Umbilical cord (tissue), 2 donors: ENCODE measurements at places on chromosomes 3 and 15. TPM values are rescaled to one million over a fixed set of nuclear protein-coding genes. Genes with fewer than 3 reads are reported as not detected.

Gene KNG1
- total RNA-seq: 1.4 TPM

Gene HACD3
- 48.6 TPM for total RNA-seq

Gene NPAP1
- 2.4 TPM for total RNA-seq

Gene SYNPR
- total RNA-seq: 9.9 TPM

Gene SH2D7
- 0.24 TPM for total RNA-seq

Gene GPR149
- 1.7 TPM for total RNA-seq

Gene CD86
- 20.2 TPM for total RNA-seq

Gene LTK
- 4.3 TPM for total RNA-seq

Gene ILDR1
- 3.4 TPM for total RNA-seq

Gene CASR
- total RNA-seq: 1.4 TPM
